ENCODE measurements at places on chromosomes 12 and 14.

- no peak for DNase-seq
Measured at GRCh38 chr12:71036526-71036925, 116.0 kb upstream of the PTPRR start.

GRCh38 chr12:23098110-23098509 is 473.1 kb downstream of the ETNK1 start:
- DNase-seq, result no peak

- no peak for DNase-seq
Measured at GRCh38 chr12:113154351-113154973, 4.9 kb downstream of the CFAP73 start.

DNA sequence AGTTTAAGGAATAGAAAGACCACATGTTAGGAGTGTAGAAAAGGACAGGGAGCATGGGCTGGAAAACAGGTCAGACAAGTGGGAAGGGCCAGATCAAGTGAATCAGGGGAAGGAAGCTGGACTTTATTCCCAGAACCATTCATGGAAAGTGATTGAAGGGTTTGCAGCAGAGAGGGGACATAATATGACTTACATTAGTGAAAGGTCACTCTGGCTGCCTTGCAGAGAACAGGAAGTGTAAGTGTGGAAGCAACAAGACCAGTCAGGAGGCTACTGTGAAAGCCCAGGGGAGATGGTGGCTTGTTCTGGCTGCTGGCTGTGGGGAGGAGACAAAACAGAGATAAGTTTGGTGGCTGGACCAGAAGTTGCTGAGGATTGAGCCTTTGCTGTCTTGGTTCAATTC is 69.1 kb downstream of the VCPKMT start:
- DNase-seq, result no peak

DNA sequence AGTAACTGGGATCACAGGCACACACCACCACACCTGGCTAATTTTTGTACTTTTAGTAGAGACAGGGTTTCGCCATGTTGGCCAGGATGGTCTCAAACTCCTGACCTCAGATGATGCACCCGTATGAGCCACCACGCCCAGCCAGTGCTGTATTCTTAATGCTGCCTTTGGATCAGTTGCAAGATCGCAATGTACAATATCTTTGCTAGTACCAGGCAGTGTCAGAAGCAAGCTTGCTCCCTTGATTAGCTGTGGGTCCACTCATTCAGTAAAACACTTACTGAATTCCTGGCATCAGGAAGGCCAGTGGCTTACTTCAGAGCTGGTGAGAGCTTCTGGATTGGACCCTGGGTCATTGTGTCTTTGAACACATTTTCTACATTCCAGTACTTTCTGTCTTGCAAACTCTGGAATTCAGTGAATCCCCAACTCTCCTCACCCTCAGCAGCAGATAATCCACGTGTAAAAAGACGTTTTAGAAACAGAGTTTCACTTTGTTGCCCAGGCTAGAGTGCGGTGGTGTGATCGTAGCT is 1183.7 kb downstream of the AACS start:
- no peak for DNase-seq

All from T-cell (primary cell).